ENCODE measurements at places on chromosomes 16 and 17.

DNA sequence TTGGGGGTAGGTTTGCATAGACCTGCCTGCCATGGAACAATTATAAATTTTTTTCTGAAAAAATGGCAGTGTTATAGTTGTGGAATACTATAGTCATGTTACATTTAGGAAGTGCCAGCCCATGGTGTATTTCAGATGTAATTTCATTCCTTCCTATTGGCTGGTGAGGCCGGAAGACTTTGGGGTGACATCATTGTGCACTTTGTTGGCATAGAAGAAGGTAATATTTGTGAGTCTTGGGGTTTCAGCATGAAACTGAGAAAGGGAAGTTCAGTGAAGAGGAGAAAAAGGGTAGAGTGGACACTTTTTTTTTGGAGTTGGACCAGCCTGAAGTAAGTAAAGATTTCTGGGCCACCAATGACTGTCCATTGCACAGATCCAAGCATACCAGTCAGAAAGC is 16.0 kb upstream of the HEATR6 start:
- no peak for DNase-seq

- DNase-seq: peak; percentile 4
These were observed 25.6 kb downstream of the TTLL6 start for GRCh38 chr17:48791128-48792032.

DNA sequence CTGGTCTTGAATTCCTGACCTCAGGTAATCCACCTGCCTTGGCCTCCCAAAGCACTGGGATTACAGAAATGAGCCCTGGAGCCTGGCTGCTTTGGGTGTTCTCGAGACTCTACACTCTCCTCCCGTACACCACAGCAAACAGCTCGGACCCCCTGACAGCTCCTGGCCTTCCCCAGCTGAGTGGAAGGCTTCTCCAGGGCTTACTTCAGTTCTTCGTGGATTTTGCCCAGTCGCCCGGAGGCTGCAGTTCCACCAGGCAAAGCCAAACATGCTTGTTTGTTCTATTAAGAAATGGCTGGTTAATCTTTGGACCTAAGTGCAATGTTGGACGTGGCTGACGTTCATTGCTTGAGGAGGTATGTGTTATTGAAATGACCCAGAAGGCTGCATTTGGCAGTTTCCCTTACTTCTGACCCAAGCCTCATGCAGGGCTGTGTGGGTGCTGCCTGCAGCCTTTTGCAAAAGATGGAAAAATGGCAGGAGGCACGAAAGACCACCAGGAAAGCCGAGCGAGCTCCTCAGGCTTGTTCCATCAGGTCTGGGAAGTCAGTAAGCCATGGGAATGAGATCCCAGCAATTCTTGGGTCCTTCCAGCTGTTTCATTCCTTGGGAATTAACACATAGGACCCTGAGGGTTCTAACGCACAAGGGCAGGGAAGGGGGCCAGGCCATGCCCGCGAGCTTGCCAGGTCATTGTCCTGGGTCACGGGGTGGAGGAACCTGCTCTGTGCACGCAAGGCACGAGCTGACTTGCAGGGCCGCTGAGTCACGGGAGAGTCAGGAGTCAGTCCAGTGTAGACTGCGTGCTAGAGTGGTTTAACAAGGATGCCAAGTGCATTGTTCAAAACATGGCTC is 23.9 kb upstream of the KLHDC4 start:
- no peak for DNase-seq

GRCh38 chr17:40483679-40484078 is 17.7 kb downstream of the TNS4 start:
- DNase-seq: no peak

DNA sequence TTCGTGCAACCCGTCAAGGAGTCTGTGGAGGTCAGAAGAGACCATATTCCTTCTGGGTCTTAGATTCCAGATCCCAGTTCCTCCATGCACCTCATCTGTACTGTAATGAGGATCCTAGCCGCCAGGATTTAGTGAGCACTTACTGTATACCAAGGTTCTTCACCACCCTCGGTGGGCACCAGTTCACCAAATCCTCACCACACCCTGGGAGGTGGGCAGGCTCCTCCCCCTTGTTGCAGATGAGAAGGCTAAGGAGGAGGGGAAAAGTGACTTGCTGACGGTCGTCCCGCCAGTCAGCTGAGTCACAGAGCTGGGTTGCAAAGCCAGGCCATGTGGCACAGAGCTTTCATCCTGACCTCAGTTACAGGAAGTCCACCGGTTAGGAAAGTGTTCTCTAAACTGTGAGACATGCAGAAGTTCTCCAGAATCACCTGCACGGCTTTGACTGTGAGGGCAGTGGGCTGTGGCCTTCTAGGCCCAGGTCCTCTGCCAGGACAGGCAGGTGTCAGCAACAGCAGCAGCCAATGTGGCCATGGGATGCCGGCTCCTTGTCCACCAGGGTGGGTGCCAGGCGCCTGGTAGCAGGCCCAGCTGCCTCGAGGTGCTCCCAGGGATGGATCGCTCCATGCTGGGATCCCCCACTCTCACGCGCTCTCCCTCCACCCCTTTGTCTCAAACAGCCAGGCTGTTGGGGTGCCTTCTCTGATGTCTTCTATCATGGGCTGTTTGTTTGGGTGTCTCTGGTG is 240.3 kb upstream of the GSE1 start:
- DNase-seq: no peak

DNA sequence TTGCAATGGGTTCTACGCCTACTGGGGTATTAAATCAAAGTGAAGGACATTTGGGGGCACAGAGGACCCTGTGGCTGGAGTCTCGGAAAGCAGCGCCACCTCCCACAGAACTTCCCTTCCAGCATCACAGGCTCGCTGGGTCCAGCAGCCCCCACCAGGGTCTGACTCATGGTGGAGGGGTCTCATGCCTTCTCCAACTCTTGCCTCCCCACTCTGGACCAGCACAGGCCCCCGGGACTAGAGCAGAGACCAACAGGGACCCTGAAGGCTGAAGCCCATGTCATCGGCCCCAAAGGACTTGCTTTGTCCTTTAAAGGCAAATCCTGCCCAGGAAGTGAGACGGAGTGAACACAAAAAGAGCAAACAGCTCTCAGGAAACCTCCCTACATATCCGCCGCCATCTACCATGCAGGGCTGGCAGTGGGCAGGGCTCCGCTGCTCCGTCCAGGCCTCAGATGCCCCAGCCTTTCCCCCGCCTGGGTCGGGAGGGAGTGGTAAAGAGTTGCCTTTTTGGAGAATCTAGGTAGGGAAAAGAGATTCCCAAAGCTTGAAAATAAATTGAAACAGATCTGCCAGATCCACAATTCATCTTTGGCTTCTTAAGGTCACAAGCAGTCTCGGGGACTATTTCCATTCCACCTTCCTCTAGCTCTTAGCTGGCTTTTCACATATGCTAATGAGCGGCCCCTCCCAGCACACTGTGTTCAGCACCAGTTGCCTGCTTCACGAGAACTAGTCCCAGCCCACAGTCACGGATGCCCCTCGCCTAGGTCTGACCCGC is 2.1 kb upstream of the GPRC5C start:
- no peak for DNase-seq

DNA sequence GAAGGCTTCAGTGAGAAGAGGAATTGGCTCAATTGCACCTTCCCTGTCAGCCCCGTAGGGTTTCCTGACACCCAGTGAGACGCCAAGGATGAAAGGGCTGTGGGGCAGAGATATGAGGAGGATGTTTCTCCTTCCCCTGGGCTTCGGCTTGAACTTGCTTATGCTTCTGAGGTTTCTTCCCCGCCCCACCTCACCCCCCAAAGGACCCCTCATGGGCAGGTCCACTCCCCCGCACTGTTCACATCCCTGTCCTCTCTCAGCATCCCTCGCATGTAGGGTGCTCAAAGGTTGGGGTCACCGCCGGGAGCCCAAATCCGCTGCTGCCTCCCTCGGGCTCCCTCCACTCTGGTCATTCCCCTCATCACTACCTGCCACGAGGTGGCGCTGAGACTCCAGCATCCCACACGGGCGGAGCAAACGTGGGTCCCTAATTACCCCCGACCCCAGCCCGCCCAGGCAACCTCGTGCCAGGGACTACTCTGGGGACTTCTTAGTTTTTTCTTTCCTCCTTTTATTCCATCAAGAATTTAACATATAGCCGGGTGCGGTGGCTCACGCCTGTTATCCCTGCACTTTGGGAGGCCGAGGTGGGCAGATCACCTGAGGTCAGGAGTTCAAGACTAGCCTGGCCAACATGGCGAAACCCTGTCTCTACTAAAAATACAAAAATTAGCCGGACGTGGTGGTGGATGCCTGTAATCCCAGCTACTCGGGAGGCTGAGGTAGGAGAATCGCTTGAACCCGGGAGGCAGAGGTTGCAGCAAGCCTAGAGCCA is 3.3 kb upstream of the TRARG1 start:
- peak; percentile 58 for DNase-seq

Measured in stimulated activated CD4-positive, alpha-beta T cell treated with anti-CD3 and anti-CD28 coated beads, Interleukin-1b, Interleukin-23, amount 100 ng/mL, for 1 hour (primary cell).